ENCODE measurements at places on chromosomes 12 and 14.

- no peak for DNase-seq
Observed at GRCh38 chr12:80053051-80053790, 46.1 kb upstream of the OTOGL start.

- no peak for DNase-seq
Observed at GRCh38 chr12:62888454-62889110, 46.4 kb downstream of the PPM1H start.

DNA sequence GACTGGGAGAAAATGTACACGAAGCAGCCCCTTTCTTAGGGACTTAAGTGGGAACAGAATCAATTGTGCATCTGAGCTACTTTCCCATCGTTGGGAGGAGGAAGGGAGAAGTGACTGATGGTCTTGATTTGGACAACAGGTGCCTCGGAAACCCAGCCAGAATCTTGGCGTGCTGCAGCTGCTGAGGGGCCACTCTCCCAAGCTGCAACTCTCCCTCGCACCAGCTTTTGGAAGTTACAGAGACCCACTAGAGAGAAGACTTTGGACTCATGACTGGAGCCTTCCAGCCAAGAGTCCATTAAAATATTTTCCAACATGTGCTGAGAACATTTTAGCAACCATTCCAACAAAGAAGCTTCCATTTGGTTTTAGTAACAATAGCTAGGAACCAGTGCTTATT lies 52.3 kb downstream of the GNS start:
- no peak for DNase-seq

- DNase-seq = no peak
Observed at GRCh38 chr12:6635856-6636531, at the start of gene LPAR5. LPAR5 (minus strand) TSS chr12:6635959; CDS start chr12:6621248, 14,711 bp downstream.

- DNase-seq = no peak
Observed at GRCh38 chr12:21831791-21832344, 57.4 kb upstream of the KCNJ8 start.

Data from GM12864 (cell line).